ENCODE measurements at places on chromosomes 6 and 20.

DNA sequence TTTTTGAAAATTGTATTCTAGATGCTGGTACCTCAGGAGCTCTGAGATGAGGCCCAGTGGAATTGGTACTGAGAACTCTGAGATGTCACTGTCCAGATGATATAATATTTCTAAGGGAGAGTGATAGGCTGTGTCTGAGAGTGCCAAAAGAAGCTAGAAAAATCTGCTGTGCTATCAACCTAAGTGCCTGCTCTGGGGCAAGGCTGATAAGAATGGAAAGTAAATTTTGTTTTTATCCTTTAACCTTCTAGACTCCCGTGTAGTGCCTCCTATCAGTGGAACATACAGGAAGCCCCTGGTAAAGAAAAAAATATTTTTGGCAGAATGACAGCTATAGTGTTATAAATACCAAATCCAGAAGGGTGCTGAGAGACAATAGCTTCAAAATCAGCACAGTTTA is 348.2 kb downstream of the TFAP2B start:
- DNase-seq: no peak

DNA sequence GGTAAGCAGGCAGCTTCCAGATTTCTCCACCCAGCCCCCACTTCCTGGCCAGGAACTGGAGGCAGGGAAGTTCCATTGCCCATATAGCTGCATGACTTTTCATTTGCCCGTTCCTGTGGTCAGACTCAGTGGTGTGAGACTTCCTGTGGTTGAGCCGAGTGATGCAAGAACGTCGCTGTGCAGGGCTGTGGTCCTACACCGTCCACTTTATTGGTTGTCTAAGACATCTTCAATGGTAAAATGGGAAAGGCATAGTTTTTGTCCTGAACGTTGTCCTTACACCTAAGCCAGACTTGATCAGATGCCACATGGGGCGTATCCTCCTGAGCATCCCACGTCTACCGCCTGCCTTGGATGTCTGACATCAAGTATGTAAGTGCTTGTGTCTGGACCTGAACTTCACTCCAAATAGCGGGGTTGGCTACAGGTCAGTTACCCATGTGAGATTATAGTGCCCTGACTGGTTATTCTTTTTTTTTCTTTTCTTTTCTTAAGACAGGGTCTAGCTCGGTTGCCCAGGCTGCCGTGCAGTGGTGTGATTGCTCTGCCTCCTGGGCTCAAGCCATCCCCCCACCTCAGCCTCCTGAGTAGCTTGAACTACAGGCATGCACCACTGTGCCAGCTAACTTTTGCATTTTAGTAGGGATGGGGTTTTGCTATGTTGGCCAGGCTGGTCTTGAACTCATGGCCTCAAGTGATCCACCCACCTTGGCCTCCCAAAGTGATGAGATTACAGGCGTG is 25.9 kb upstream of the GTSF1L start:
- peak; percentile 17 for DNase-seq

DNA sequence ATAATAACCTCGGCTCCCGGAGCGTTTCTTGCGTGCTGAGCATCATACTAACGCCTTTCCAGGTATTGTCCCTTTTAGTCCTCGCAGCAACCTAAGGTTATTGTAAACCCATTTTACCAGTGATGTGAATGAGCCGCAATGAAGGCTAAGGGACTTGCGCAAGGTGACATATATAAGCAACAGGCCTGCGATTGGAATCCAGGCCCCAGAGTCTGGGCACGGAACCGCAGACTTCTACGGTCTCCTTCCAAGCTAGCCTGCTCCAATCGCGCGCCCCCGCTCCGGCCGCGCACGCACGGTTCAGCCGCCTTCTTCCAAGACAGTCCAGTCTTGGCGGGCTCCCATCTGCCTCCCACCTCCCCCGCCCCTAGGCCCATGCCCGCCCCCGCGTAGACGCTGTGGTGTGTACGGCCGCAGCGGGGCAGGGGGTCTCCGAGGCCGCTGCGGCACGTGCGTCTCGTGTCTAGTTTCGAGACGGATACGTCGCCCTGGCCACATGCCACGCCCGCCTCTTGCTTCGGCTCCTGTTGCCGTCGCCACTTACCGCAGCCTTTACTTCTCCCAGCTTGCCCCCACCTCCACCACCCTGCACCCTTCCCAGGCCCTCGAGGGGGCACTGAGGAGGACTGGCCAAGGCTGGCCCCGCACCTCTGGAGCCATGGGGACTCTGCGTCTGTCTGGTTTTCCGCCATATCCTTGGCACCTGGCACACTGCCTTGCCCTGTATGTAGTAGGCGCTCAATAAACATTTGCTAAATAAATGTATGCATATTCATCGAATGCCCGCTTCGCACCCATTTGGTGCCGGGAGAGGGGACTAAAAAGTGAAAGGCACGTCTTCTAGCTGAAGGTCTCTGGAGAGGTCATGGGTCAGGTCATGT is 855 bp upstream of the GFOD1 start:
- peak; percentile 21 for DNase-seq

DNA sequence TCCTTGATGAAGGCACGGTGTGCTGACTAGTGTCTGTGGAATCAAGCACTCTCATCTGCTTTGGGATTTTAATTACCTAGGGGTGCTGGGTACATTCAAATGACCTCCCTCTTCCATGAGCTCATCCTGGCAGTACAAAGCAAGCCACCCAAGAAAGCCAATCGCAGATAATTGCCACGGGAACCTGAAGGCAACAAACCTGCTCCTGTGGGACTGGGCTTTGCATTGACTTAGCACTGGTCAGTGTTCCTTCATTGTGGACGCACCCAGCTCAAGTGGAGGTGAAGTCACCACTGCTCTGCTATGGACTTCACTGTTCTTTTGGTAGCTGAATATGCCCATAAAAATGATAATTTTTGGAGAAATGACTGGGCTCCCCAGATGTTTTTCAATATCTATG is 261.6 kb upstream of the FERMT1 start:
- no peak for DNase-seq
